ENCODE measurements at places on chromosomes 1 and 21.

- DNase-seq: no peak
Observed at GRCh38 chr1:24369801-24370200, 43.8 kb downstream of the STPG1 start.

- DNase-seq: no peak
Observed at GRCh38 chr1:5459839-5460610, 532.2 kb downstream of the NPHP4 start.

DNA sequence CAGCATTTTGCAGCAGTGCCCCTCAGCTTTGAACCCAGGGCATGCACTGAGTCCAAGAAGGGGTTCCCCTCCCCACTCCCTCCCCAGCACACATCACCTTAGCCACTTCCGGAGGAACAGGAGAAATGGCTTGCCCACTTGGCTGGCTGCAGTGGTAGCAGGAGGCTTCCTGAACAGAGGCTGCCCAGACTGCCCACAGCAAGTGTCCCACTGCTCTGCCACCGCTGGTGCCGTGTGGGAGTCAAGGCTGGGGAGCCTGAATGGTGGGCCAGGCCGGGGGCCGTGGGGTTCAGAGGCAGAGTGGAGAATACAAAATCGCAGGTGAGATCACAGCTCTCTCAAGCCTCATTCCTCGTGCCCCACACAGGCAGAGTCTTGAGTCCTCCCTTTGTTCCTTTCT lies 34.5 kb downstream of the CD247 start:
- DNase-seq: no peak

- DNase-seq: no peak
Observed at GRCh38 chr1:166377896-166378295, 211.1 kb upstream of the FAM78B start.

DNA sequence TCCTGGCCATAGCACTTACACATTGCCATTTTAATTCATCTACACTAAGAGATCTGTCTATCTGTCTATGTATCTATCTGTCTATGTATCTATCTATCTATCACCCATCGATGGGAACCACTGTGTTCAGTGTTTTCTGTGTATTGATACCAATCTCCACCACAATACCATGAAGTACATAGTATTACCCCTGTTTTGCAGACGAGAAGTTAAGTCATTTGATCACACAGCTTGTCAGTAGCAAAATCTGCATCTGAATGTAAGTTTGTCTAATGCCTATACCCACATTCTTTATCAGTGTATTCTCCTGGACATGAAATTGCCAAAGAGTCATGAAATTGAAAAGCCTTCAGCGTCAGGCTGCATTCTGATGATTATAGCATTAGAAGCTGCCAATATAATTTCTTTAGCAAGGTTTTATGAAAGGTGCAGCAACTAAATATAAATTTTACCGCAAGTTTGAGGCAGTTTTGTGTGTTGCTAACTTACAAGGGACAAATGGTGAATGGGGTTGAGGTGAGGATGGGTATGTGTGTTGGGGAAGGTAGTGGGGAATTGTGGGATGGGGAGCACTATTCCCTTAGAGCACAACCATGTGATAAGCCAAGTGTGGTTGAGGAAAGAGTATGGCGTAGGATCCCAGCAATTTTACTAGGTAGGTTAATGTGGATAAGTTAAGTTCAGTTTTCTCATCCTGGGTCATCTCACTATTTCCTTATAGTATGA lies 24.2 kb downstream of the SLAMF1 start:
- no peak for DNase-seq

- DNase-seq: no peak
Observed at GRCh38 chr1:230278871-230279582, 147.1 kb downstream of the PGBD5 start.

GRCh38 chr1:198268784-198269645 lies 112.2 kb downstream of the NEK7 start:
- DNase-seq: no peak

DNA sequence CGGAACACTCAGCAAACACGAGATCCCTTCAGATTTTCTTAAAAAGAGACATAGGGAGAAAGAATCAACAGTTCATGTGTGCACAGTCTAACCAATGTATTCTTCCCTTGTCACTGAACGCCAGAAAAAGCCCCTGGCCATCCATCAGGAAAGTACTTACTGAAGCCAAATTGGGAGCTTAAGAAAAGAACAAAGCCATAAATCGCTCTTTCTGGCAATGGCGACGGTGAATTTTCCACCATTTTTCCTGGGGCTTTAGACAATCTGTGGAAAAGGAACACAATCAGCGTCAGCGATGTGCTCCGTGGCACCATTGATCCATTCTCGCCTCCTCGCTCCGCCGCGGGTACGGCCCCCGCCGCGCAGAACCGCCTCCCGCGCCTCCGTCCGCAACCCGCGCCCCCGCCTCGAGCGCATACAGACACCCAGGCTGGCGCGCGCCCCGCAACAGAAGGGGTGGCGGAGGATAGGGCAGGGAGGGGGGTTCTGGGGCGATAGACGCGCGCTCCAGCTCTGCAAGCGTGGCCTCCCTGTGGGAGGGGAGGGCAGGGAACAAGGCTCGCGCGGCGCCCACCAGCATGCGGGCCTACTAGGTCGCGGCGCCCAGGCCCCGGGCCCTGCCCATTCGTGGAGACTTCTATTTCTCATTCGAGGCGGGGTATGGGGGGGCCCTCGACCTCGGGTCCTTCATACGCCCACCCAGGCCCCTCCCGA lies 440 bp downstream of the PIGP start:
- no peak for DNase-seq

GRCh38 chr1:46193984-46194570 lies 4.2 kb downstream of the POMGNT1 start:
- DNase-seq: no peak

DNA sequence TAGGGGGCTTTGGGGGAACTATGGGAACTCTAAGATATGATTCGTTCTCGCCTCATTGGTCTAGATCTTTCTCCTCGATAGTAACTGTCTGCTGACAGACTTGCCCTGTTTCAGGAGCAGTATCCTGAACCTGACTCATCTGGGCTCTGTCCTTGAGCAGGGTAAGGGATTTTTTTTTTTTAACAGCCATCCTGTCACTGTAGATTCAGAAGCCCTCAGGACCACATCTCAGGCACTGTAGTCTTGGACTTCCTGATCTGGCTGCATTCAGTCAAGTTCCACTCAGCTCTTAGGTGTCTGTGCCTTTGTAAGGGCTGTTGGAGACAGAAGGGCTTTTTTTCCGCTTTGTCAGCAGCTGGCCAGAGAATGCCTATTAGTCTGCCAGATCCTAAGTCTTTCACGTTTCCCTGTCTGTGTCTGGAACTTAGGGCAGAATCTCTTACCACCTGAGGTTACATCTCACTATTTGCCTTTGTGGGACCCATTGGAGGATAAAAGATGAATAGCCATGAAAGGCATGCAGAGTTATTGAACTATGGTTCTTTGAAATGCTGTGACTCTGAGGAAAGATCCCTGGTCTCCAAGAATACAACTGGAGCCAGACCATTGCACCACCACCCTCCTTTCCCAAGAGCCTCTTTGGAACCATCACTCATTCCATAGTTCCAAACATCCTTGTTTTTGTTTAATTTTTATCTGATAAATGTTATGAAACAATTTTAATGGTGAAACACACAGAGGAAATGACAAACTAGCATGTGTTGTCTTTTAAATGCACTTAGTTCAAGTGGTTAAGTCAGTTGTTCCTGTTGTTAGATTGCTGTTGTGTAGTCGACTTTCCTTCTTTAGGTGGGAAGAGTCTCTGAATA lies 49.7 kb upstream of the MACF1 start:
- DNase-seq: no peak

GRCh38 chr1:7409278-7409677 lies 361.8 kb upstream of the VAMP3 start:
- no peak for DNase-seq

DNA sequence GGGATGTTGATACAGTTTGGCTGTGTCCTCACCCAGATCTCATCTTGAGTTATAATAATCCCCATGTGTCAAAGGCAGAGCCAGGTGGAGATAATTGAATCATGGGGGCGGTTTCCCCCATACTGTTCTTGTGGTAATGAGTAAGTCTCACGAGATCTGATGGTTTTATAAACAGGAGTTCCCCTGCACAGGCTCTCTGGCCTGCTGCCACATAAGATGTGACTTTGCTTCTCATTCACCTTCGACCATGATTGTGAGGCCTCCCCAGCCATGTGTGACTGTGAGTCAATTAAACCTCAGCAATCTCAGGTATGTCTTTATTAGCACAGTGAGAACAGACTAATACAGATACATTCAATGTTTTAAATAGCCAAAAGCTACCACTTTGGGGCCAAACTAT lies 41.1 kb downstream of the SLC35F3 start:
- DNase-seq: no peak
